ENCODE measurements at places on chromosomes 11 and 22.

- no peak for DNase-seq
Measured at GRCh38 chr22:28884747-28885350, 1.5 kb downstream of the ZNRF3 start.

DNA sequence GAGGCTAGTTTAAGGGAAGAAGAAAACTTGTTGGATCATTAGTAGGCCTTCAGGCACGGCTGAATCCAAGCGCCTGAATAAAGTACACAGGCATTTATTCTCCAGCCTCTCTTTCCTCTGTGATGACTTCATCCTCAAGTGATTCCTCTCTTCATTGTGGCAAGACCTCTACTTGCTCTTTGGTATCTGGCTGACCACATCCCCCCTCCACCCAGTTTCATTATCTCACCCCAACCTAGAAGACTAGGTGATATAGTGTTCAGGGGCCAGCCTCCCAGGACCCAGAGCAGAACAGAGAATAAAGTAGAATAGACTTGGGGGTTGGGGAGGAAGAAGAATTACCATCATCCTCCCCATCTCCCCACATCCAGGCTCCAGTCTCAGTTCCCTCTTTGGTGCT, 189.3 kb downstream of the MIAT start:
- no peak for DNase-seq

- DNase-seq = no peak
Measured at GRCh38 chr22:19868333-19868732, 13.7 kb upstream of the GNB1L start.

DNA sequence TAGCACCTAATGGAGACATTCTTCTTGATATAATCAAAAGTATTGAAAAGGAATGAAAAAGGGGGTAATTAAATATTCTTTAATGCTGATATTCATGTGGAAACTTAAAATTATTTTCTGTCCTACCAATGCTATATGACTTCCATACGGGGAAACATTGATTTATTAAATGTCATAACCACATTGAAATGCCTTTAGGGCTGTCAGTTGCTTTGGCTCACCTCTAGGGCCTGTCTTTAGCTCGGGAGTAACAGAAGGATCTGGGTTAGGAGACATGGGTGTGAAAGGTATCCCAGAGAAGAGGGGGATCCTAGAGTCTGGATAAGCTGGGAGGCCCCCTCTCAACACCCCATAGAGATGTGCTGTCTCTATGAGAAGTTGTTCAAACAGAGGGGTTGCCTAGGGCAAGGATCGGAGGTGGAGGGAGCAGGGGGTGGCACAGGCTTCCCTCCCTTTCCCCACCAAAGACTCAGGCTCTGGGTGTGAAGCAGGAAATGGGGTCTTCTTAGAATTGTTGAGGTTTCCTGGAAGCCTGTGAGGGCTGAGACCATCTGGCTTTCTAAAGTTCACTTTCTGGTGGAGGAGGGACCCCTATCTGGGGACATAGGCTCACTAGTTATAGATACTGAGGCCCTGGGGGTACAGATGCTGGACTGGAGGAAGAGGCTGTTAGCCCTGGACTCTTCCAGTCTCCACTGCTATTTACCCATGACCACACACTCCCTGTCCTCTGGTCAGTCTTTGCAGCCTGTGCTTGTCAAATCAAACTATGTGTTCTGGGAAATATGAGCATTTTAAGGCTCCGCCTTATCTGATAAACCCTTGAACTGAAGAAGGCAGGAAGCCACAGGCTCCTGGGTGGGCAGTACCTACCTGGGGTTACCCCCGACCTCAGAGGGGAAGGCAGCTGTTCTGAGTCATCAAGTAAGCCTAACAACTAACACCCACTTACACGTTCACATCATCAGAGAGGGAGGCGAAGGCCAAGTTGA, 55.8 kb upstream of the RRAS2 start:
- DNase-seq = no peak

- no peak for DNase-seq
Measured at GRCh38 chr11:72754544-72755155, 2.4 kb upstream of the ARAP1 start.

- no peak for DNase-seq
Measured at GRCh38 chr11:117950301-117950700, 21.1 kb upstream of the TMPRSS13 start.

DNA sequence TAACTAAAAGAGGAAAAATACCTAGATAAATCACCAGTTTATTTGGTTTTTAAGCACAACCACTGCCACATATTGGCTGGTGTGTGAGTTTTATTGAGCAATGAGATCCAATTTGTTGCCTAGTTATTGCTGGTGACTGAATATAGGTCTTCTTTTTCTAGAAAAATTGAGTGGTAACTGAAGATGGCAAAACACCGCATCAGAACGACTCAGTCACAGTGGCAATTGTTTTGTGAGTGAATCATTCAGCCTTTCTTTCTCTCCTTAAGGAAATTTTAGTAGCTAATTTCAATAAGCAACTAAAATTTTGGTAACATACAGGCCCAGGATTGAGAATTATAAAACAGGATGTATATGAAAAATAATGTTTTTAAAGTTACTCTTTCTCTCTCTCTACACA, 533.0 kb downstream of the KCNA4 start:
- no peak for DNase-seq

- DNase-seq = no peak
Measured at GRCh38 chr22:38033522-38034277, 23.5 kb upstream of the PICK1 start.

DNA sequence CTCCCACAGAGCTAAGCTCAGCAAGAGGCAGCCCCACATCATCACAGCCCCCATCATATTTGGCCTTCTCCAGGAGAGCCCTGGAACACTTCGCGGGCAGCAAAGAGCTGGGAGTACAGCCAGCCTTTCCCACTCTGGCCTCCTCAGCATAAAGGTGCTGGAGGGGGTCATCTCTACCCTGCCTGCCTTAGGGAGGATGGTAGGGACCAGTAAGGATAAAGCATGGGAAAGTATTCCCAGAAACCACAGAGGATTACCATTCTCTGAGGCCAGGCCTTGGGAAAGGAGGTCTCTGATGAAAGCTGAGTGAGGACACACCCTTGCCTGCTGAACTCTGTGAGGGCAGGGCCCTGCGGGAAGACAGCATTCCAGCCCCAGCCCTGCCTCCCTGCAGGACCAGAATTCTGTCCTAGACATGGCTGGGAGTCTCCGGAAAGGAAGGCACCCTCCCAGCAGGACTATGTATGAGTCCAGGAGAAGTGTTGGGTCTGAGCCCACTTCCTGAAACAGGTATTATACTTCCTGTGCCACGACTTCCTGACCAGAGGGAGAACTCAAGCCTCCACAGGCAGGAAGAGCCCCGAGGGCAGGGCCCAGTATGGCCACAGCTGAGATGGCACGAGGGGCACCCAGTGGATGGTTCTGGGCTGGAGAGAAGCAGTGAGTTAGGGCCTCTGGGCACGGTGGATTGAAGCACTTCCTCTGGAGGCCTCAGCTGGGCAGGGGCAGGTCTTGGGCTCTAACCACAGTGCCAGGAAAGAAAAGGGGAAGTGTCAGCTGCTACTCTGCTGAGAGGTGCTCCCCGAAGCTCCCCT, 12.9 kb upstream of the CASTOR1 start:
- DNase-seq = no peak

- no peak for DNase-seq
Measured at GRCh38 chr22:30211124-30211820, 35.3 kb downstream of the LIF start.

DNA sequence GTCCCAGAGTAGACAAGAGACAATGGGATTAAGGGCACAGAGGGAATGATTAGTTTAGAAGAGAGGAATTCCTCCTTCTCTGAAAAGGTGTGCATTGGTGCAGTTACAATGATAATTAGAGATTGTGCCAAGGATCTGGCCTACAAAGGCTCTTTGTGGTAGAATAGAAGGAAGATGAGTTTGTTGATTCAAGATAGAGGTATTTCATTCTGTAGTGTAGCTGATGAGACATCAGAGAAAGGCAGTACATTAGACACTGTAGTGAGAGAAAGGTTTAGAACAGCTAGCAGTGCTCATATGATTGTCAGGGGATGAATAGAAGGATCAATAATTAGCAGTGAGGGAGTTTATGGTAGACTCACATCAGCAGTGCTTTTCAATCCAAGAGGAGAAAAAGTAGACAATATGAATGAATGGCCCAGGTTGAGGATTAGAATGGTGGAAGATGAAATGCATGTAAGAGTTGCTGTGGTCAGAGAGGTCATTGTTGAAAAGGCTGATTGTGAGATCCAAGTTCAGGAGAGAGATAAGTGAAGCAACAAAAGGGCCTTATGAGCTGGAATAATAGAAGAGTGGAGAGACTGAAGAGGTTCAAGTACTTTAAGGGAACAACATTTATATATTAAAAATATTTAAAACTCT, 28.9 kb downstream of the SIK2 start:
- DNase-seq = no peak

GRCh38 chr11:72832301-72833082, 18.3 kb downstream of the ATG16L2 start:
- DNase-seq = no peak

GRCh38 chr11:22785251-22785650, 44.4 kb downstream of the SVIP start:
- DNase-seq = no peak

- no peak for DNase-seq
Measured at GRCh38 chr11:28106353-28107043, 1.5 kb downstream of the KIF18A start.

DNA sequence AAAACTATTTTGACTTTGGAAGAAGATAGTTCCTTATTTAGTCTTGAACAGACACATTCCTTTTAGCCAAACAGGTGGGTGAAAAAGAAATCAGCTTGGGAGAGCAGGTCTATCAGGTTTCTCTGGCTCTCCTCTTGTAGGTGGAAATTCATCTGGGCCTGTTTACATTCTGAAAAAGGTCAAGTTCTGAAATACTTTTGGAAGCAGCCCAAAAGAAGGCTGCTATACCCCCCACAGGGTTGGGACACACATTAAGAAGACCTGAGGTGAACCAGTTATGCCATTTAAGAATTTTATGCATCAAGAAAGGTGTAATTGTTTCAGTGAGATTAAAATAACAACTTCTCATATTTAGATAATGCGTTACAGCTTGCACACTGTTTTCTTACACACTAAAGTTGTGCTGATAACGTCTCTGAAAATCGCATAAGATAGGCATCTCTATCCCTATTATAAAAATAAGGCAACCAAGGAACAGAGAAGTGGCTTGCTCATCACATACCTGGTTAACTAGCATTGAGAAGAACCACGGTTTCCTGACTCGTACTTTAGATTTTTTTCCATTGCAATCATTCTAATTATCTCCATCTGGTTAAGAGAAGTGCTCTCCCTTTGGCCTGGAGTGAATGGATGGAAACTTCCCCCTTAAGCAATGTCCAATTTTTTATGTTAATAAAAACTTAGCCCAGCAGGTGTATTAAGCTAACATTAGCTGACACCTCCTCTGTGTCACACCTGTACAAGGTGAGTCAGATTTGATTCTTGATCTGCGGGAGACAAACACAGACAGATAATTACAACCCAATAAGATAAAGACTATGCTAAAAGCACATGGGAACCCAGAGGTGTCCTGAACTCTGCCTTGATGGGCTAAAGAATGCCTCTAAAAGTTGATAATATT, 60.5 kb upstream of the UCP3 start:
- peak; percentile 38 for DNase-seq

DNA sequence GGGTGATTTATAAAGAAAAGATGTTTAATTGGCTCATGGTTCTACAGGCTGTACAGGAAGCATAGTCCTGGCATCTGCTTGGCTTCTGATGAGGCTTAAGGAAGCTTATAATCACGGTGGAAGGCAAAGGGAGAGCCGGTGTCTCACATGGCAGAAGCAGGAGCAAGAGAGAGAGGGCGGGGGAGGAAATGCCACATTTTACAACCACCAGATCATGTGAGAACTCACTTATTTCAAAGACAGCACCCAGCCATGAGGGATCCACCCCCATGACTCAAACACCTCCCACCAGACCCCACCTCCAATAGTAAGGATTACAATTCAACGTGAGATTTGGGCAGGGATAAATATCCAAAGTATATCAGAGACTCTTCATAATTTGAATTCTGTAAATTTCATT, 200.7 kb downstream of the MSANTD4 start:
- DNase-seq = no peak

- no peak for DNase-seq
Measured at GRCh38 chr11:69208190-69209037, 52.7 kb downstream of the SMIM38 start.

DNA sequence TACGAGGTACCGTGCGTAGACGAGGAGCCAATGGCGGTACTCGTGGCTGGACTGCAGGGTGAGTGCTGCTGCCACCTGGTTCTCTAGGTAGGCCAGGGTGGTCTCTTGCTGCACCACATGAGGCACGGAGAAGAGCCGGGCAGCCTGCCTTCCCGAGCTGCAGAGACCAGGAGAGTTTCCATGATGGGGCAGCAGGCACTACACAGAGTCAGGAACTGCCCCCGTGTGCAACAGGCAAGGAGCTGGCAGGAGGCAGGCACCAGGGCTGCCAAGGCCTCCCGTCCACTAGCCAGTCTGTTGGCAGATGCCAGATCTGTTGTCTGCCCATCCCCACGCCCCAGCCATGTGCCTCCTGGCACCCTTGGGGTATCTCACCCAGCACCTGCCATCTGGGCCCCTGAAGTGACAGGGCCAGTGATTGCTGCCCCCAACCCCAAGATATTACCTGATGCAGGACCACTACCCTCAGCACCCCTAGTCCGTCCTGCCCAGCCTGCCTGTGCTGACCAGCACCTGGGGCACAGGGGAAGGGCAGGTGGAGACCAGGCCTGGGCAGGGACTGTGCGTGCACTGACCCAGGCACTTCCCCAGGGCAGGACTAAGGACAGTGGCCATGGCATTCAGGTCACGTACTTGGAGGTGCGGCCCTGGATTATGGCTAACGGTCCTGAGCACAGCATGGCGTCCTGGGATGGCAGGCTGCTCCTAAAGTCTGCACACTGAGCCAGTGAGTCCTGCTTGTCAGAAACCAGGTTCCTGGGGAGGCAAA, 62.0 kb upstream of the CLTCL1 start:
- DNase-seq = no peak

DNA sequence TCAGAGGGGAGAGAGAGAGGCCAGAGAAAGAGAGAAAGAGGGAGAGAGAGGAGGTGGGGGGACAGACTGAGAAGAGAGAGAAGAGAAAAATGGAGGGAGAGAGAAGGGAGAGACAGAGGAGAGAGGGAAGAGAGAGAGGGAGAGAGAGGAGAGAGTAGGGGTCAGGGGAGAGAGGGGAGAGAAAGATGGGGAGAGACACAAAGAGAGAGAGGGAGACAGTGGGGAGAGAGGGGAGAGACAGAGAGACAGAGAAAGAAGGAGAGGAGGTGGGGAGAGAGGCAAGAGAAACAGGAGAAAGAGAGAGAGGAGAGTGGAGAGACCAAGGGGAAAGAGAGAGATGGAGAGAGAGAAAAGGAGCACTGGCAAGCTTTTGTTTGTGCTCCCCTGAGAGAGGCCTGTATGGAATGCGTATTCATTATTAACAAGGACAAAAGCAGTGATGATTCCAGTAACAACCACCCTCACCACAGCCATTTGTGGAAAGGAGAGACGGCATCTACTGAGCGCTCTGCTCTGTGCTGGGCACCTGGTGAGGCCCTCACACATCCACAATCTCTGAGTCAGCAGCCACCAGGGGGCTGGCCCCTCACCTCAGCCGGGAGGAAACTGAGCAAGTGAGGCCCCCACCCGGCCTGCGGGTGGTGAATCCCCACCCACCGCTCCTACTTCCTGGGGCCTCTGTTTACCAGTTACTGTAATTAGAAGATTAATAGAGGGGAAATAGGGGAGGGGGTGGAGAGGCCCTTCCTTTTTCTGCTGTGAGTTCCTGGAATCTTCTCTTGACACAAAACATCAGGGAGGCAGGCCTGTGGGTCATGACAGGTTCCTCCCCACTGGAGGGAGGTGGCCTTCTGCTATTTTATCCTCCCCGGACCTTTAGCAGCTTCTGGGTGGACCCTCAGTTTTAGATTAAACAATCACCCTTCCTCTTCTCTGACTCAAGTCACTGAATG, 14.6 kb upstream of the MIAT start:
- no peak for DNase-seq
